CD4-positive, alpha-beta T cell treated with Interleukin-10 for 1 hour (primary cell): ENCODE measurements at places on chromosomes 2 and 18.

GRCh38 chr2:204000446-204000845, 63.9 kb downstream of the ICOS start:
- peak; percentile 48 for DNase-seq

DNA sequence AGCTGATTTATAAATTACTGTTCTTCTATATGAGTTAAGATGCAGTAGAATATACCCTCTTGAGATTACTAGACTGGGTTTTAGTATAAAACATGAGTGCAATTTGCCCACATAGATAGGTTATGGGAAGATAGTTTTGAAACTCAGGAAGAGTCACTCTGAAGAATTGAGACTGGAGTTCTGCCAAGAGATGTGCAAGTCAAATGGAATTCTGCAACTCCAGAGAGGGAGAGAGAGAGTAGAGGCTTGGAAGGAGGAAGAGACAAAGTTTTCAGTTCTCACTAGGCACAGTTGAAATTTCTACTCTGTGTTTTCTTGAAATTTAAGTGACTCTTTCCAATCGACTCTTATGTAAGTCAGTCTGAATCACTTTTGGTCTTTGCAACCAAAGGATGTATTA, 878.8 kb downstream of the TSN start:
- DNase-seq, result no peak

- DNase-seq, result no peak
These were observed 636.2 kb downstream of the NRXN1 start for GRCh38 chr2:50395605-50396297.

GRCh38 chr2:4180631-4181030, 477.3 kb downstream of the DCDC2C start:
- no peak for DNase-seq

GRCh38 chr18:47397671-47398319, 146.3 kb upstream of the SKOR2 start:
- no peak for DNase-seq

GRCh38 chr2:174761837-174762236, 2.4 kb downstream of the CHRNA1 start:
- no peak for DNase-seq

GRCh38 chr2:58671675-58672074, 430.6 kb upstream of the FANCL start:
- DNase-seq, result no peak

DNA sequence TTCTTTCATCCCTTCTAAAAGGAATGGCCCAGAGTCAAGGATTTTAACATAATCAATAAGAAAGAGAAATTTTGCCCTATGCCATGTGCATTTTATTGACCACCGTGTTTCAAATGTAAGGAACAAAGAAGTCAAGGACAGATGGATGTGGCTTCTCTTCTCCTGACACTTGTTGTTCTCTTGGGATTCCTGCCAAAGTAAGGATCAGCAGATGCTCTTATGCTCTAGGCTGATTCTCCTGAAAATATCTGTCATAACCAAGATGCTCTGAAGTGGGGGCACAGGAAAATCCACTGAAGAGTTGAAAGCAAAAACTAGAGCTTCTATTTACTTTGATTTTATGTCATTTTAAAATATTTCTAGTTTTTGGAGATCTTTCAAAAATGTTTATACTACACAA, 72.9 kb upstream of the SYT4 start:
- DNase-seq, result no peak
